Putamen (tissue), 1 donor: ENCODE measurements at places on chromosomes 5 and 9.

GRCh38 chr5:148542812-148543211 lies 111.5 kb downstream of the HTR4 start:
- DNase-seq: no peak

DNA sequence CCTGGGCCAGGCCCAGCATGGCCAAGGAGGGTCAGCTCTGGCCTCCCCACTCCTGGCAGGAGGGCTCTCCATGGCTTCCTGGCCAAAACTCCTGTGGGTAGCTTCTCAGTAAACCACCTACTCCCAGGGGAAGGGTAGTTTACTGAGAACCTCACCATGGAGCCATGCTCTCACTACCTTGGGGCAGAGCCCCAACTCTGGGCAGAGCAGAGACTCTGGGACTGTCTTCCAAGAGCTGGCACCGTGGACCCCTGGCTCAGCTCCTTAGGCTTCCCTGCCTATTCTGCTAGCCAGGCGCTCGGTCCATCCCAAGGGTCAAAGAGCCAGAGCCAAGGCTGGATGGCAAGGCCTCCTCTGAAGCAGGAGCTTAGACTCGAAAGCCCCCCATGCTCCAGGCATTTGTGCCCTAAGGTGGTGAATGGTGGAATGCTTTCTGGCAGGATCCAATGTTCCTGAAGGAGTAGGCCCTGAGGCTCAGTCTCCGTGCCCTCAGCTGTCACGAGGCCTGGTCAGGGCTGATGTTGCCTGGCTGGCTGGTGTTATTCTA lies 19.6 kb downstream of the TCF7 start:
- DNase-seq: no peak

DNA sequence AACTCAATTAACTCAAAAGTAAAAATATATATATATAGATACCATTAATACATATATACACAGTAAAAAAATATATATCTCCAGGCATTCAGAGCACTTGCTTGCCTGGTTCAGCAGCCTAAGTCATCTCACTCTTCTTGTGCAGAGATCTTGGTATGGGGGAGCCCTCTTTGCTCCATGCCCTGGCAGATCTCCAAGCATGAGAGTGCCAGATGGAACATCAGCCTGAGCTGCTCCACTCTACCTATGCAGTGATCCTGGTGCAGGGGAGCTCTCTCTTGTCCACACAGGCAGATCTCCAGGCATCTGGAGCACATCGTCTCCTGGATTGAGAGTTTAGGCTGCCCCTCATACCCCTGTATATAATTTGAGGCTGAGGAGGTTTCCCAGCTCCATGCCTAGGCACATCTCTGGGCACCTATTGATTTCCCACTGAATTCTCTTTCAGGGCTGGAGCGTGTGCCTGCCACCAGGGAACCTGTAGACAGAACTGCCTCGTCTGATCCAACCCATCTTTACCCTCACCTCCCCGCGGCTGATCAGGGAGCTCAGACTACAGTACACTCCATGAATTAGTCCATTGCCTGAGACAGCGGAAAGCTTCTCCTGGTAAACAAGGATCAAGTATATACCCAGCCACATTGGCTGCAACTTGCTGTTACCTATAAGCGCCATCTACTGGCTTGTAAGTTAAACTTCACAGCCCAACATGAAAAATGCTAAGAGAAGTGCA lies 342.4 kb upstream of the GRIA1 start:
- peak; percentile 18 for DNase-seq

GRCh38 chr5:42500003-42500599 lies 76.9 kb downstream of the GHR start:
- no peak for DNase-seq

GRCh38 chr5:32261198-32261597 lies 51.5 kb downstream of the MTMR12 start:
- DNase-seq: no peak

DNA sequence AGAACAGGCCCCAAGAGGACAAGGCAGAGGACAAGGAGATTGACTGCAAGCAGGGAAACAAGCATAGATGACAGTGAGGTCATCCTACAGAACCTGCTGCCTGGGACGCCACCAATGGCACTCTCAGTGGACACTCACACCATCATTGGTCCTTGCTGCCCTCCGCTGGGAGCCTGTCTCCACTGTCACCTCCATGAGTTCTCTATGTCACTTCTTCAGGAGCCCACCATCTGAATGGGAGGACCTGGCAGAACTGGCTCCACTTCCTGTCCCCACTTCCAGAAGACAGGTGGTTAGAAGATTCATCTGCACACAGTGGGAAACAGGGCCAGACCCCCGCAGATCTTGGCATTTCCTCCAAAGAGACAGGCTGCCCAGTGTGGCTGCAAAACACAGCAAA lies 188.9 kb downstream of the HSD17B3 start:
- no peak for DNase-seq
